ENCODE measurements at places on chromosomes 1 and 21.

GRCh38 chr1:197951089-197951488 is 33.9 kb downstream of the LHX9 start:
- DNase-seq: no peak

DNA sequence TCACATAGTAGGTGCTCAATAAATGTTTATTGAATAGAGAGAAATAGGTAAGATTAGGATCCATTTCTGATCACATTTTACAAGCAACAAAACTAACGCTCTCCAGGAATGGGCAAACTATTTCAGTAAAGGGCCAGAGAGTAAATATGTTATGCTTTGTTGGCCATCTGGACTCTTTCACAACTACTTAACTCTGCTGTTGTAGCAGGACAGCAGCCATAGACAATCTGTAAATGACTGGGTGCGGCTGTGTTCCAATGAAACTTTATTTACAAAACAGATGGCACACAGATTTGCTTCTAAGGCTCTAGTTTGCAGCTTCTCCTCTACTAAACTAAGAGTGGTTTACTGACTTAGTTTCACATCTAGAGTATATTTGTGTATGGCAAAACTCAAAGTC is 83.0 kb upstream of the BACH1 start:
- DNase-seq: no peak

GRCh38 chr1:198880818-198881597 is 242.2 kb downstream of the PTPRC start:
- DNase-seq: no peak

DNA sequence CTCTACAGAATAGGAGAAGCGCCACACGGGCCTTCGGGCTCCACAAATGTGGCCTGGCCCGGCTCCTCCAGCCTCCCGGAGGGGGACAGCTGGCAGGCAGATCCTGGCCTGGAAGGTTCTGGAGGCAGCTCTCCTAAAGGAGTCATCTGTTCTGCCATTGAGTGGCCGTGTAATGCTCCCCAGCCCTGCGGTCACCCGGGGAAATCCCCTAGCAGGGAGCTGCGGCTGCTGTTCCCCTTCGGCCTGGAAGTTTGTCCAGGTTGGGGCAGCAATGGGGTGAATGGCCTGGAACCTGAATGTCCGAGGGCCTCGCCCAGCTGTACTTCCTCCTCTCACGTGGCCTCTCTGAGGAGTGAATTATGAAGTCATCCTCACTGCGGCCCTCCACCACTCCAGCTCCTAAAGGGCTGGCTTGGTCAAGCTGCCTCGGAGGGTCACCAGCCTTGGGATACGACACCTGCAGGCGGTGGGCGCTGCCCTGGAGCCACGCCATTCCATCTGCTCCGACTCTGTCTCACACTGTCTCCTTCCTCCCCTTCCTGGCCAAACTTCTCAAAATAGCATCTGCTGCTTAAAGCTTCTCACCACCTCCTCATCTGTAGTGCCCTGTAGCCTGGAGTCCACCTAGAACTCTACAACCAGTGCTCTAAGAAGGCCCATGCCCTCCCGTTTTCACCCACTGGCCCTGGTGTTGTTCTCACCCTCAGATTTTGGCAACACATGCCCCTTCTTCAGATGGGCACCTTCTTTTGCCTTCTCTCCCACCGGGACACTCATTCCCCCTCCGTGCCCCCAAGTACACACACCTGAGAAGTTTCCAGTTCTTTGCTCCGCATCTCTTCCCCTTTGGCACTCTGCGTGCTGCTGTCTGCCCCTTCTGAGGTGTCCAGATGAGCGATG is 54.4 kb upstream of the TMPRSS2 start:
- DNase-seq: no peak

- DNase-seq: no peak
Observed at GRCh38 chr1:105072446-105072845, 1322.7 kb downstream of the AMY1C start.

- no peak for DNase-seq
Observed at GRCh38 chr1:100866041-100866900, 28.4 kb downstream of the EXTL2 start.

DNA sequence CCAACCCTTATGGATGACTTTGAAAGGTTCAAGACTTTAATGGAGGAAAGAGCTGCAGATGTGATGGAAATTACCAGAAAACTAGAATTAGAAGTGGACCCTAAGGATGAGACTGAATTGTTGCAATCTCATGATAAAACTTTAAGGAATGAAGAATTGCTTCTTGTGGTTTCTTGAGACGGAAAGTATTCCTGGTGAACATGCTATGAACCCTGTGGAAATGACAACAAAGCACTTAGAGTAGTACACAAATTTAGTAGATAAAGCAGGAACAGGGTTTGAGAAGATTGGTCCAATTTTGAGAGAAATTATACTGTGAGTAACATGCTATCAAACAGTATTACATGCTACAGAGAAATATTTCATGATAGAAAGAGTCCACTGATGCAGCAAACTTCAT is 215.4 kb downstream of the OMA1 start:
- no peak for DNase-seq

- DNase-seq: no peak
Observed at GRCh38 chr1:21586846-21587601, 77.8 kb downstream of the ALPL start.

GRCh38 chr1:220473440-220473839 is 54.5 kb upstream of the MARK1 start:
- no peak for DNase-seq

DNA sequence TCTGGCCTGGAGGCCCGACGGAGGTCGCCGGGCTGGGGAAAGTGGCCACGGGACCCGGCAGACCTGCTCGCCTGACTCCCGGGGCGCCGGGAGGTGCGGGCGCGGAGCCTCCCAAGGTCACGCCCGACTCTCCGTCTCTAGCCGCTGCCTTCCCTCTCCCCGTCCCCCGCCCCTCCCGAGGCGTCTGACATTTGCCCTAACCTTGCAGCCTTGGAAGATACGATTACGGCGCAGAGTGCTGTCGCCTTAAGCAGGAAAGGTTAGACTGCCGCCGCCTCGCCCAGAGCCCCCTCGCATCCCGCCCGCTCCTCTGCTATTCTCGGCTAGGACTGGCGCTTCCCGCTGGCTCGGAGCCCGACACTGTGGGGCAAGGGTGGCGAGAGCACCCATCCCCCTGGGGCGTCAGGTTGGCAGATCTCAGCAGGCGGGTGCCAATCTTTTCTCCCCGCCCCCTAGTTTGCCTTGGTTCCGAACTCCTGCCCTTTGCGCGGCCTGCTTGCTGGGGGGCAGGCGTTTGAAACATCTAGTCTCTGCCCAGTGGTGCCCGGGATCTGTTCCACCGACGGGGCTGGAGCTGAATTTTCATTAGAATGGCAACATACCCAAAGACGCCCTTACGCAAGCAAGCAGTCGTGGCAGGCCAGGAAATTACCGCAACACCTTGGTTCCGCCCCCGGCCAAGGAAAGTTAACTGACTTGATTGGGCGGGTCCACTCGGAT is 835 bp downstream of the PGM1 start:
- peak; percentile 49 for DNase-seq

GRCh38 chr1:167533851-167534300 is 15.5 kb upstream of the CD247 start:
- DNase-seq: peak; percentile 30

DNA sequence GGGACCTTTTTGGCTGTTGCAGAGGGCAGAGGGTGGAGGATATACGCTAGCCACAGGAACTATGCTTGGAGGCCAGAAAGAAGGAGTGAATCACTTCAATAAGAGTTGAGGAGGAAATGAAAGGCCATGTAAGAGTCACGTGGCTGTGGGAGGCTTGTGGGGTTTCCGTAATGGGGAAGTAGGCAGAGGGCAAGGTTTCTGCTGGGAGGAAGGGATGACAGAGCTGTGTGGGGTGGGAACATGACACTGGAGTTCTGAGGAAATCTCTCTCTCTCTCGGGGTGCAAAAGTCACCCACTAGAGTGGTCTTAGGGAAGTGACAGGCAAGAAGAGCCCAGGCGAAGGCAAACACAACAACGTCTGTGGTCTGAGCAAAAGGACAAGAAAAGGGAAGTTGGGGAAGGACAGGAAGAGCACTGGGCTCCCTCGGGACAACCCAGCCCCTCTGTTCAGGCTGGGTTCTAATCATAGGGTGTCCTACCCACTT is 3.9 kb upstream of the CD1C start:
- DNase-seq: peak; percentile 2

GRCh38 chr21:40844935-40845334 is 2.0 kb downstream of the DSCAM start:
- no peak for DNase-seq

DNA sequence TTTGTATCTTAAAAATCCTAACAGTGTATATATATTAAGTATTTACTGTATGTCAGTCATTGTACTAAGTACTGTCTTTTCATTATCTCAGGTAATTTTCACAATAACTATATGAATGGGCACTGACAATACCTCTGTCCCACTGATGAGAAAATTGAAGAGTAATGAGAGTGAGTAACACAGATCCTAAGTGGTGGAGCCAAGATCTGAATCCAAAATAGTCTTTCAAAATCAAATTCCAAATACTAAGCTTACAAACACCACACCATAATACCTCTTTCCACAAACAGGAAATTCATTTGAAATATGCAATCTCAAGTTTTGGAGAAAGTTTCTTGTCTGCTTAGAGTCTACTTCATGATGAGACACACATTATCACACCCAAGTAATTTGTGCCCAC is 105.9 kb upstream of the EDEM3 start:
- no peak for DNase-seq

DNA sequence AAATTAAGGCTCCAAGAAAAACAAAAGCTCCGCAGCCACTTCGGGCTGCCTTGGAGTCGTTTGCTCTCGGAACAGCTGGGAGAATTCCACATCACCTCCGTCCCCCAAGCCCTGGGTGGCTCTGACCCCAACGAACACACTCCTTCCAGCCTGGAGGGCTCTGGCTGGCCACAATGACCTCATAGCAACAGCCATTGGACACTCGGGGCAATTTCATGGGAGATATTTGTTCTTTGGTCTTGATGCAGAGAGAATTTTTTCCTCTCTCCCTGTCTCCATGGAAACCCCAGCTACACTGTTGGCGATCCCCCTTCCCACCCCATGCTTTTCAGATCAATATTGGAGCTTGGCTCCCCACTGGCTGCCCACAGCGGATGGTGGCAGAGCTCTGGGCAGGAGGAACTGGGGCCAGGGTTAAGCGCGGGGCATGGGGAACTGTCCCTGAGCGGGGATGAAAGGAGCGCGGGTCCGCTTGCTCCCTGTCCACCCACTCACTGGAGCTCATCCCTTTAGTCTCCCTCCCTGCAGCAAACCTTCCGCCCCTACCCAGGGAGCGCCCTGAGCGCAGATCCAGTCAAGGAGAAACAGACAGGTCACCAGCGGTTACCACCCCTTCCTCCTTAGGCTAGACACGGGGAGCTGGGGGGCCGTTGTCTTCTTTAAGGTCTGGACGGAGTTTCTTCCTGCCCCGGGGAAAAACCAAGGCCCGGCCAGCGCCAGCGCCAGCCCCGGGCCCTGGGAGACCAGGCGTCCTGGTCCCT is 1.2 kb downstream of the WNT4 start:
- DNase-seq: no peak

DNA sequence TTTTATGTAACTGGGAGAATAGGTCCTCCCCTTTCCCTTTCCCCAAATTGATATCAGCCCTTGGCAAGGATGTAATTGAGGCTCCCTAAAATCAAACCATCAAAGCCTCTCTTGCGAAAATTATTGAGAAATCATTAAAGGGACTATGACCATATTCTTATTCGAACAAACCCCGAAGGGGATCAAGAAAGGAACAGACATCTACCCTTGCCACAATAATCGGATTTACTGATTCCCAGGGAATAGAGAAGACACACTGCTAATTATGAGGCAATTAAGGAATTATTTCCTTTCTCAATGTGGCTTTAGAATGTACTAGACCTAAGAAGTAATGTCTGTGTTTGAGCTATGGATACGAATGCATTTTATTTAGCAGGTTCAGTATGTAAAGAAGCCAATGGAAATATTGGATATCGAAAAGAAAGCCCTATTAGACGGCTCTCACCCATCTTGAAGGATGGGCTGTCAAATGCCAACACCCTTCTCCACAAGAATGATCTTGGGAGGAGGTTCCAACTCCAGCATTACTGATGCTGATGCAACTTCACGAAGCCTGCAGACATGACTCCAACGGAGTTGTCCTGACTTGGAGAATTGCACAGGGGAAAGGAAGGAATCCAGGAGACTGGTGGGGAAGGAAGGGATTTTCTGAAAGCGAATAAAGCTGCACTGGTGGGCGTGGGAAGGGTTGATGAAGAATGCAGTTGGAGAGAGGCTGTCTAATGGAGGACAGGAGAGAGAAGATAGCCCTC is 11.6 kb upstream of the PTPRF start:
- no peak for DNase-seq

DNA sequence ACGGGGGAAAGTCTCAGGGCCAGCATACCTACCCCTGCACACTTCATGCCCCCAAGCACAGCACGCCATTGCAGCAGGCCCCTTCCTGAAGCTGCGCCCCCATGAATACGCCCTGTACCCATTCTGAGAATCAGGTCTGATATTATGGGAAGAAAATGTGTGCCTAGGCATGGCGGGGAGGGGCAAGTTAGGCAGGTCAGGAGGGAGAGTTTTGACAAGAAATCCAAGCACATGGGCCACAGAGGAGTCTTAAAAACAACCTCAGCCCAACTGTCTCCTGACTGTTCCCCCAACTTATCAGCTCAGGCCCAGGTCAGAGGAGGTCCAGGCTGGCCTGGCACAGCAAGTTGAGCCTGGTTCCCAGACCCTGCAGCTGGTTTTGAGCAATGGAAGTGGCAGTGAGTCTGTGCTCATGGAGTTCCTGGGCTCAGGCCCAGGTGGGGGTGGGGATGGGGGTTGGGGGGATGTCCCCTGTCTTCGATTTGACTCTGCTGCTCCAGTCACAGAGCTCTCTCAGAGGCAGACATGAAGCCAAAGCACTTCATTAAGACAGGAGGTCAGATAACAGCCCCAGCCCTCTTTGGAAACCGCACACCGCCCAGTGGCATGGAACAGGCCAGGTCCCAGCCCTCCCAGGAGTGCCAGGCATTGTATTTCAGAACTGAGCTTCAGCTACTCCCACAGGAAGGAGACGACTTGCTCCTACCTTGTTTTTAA is 20.6 kb upstream of the BCAR3 start:
- no peak for DNase-seq

DNA sequence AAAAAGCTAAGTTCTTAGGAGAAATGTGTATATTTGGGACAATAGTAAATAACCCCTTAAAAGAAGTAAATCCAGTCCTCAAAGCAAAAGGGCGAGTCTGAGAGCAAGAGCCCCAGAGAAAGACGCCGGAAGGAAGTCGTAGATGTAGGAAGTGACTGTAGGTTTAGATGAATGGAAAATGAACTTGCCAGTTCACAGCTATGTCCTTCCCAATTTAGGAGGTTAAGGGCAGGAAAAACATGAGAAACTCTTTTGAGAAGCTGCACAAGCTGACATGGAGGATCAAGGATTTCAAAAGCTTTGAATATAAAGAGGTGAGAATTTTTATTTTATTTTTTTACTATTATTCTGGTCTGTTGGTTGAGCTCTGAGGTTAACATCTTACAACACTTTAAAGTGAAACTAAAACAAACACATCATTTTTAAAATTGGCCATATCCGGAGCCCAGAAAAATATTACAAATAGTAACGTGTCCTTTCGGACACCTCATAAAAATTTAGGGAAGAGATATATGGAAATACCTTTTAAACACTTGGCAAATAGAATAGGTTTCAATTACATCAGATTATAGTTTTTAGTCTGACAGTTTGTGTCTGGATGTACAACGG is 1178.6 kb downstream of the MRPL39 start:
- no peak for DNase-seq
